NCI-H1436 treated with DMSO at 0.1 percent for 48 hours (cell line): ENCODE measurements at places on chromosomes 11 and 22.

DNA sequence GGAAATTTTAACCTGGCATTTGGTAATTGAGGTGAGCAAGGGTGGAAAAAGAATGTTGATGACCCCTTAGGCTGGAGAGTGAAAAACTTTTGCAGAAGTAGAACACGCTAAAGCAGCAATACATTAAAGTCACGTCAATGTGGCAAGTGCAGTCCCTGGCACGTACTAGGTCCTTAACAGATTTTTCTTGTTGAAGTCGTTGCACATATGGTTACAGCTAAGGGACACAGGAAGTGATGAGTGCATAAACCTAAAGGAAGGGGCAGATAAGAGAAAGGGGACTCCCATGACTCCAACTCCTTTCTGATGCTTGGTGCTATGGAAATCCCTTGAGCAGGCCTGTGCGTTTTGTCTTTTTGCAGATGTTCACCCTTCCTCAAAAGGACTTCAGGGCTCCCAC, 1.2 kb downstream of the ACCS start:
- DNase-seq: no peak

DNA sequence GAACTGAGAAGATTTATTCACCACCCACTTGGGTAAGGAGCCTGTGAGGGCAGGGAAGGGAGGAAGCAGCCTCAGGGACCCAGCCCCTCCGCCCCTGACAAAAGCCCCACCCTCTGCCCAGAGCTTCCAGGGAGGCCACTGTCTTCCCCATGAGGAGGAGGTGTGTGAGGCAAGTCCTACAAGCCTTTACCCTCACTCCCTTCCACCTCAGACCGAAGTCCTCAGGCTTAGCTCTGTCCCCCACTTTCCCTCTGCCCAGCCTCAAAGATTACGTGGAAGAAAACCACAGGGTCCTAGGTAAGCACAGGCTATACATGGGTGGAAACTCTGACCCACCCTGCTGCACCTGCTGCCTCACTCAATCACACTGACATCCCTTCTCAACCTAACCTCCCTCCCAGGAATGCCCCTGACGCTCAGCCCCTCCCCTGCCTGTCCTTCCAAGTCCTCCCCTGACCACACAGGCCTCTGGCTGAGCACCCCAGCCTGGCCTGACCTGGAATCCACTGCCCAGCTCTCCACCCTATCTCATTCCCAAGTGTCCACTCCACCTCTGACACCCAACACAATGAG, 3.6 kb upstream of the ARAP1 start:
- no peak for DNase-seq

DNA sequence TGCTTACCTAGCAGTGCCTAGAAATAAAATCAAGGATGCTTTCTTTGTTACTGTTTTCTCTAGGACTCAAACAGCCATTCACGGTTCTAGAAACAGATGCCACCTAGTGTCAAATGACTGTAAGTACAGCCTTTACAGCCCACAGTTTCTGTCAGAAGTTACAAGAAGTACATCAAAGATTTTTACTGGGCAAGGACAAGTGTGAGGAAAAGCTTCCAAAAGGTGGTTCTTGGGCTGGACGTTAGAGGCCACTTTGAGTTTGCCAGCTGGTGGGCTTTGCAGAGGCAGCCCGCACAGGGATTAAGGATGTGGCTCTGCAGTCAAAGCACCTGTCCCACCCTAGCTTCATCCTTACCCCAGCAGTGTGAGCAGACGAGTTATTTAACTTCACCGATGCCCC, 6.9 kb downstream of the KMT5B start:
- DNase-seq: no peak

GRCh38 chr11:58573451-58574104, 2.1 kb downstream of the LPXN start:
- no peak for DNase-seq

GRCh38 chr22:49052023-49052538, 775.6 kb downstream of the BRD1 start:
- DNase-seq: no peak

DNA sequence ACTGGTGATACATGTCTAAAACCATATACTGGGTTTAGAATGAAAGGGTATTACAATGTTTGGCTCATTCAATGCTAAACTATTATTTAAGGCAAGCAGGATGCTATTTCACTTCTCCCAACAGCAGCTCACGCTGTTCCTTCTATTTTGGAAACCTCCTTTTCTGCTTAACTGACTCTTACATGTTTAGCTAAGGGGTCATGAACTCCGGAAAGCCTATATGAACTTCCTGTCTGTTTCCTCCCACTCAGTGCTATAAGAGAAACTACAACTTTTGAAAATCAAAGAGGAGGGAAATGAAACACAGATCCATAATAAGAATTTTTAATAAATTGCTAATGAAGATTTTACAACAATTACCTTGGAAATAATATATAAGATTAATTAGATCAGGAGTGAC, 30.9 kb downstream of the SLC36A4 start:
- DNase-seq: no peak

GRCh38 chr11:109153836-109154235, 268.2 kb upstream of the C11orf87 start:
- DNase-seq: no peak

DNA sequence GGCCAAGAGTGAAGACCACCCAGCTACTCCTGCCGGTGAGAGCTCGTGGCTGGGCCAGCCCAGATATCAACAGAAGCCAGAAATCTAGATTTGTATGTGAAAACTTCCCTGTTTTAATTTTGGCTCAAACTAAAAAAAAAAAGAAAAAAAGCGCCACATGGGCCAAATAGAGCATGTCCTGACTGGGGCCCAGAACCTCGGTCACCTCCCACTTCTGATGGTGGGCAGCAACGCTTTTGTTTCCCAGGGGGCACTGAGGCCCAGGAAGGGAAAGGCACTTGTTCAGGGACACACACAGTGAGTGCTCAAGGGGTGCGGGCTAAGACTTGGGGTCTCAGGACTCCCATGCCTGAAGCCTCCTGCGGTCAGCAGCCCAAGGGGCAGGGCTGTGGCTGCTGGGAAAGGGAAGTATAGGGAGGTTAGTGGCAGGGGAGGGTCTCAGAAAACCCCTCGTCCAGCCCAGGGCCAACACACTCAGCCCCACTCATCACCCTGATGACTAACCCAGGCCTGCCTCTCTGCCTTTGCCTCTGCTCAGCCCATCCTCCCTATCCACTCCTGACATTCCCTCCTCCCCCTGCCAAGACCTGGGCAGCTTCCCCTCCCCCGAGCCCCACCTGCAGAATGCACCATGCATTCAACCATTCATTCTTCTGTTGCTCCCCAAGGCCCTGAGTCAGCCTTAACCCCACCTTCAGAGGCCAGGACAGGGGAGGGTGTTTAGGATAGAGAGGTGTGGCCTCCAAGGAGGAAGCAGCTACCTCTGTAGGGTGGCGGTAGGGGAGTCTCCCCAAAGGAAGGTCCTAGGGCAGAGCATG, 30.0 kb upstream of the TCF20 start:
- no peak for DNase-seq

DNA sequence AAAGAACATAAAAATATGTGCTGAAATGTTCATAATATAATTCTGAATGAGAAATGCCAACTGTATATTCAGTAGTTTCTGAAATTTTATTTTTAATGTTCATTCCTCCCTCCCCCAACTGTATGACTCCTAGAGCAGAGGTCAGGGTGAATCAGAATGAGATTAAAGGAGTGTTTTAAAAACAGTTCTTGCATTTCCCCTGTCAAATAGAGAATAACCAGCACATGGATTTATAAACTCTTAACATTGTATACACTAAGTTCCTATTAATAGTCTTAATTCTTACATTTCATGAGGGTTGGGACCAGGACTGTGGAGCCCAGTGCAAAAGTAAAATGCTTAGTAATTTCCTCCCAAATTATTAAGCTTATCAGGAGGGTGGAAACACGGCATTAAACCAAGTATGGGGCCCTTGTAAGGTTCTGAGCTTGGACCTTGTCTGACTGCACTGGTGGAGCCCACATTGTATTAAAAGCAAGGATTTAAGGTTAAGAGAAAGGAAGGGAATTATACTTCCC, 474.6 kb upstream of the RAG2 start:
- no peak for DNase-seq

DNA sequence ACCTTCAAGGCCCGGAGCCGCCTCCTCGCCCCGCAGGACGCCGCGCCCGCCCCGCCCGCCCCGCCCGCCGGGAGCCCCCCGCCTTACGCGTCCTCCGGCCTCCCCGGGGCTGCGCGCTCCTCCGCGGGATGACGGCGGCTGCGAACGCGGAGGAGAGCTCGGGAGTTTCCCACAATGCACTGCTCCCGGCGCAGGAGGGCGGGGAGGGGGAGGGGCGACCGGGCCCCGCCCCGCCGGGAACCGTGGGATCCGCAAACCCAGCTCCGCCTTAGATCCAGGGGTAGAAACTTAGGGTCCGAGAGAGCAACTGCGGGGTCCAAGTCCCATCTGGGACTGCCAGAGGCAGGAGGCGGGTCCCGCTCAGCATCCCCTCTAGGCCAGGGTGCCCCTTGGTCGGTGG, at the start of gene CEND1:
TSS of gene CEND1 (minus strand) at position 148 of the 400 bp plus-strand sequence. CDS start 1,514 bp downstream, outside the sequence.
- DNase-seq: no peak

DNA sequence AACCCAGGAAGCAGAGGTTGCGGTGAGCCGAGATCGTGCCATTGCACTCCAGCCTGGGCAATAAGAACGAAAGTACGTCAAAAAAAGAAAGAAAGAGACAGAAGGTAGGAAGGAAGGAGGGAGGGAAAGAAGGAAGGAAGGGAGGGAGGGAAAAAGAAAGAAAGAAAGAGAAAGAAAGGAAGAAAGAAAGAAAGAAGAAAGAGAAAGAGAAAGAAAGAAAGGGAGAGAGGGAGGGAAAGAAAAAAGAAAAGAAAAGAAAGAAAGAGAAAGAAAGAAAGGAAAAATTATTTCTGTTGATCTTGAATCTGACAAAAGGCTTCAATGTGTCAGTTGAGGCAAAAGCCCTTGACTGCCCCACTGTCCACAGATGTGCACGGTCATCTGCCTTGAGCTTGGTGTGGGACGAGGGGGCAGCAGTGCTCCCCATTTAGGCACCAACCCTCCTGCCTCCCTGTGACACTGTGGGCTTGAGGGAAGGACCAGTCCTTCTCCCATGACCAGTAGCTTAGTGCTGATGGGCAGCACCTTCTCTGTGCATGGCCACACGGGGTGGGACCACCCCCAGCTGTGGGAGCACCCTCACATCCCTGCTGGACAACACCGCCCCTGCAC, 24.4 kb downstream of the KCTD17 start:
- DNase-seq: no peak

GRCh38 chr11:118000850-118001228, 14.6 kb downstream of the IL10RA start:
- no peak for DNase-seq

GRCh38 chr11:94494126-94494680, 419 bp downstream of the ANKRD49 start:
- DNase-seq: no peak

- no peak for DNase-seq
These were observed 39.6 kb downstream of the DIXDC1 start for GRCh38 chr11:111976767-111977145.

DNA sequence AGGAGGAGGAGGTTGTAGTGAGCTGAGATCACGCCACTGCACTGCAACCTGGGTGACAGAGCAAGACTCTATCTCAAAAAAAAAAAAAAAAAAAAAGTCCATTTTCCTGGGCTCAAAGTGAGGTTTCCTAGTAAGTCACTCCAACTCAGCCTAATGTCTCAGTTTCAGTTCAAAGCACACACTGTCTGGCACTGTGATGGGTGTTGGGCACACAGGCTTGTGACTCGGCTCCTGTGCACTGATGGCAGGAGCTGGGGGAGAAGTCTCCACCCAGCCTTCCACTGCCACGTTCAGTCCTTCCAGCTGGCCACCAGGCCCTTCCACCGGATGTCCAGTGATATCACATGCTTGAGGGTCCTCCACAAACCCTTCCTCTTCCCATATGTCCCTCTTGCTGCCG, 186.0 kb downstream of the CEP164 start:
- no peak for DNase-seq

GRCh38 chr11:113248702-113249490, 65.5 kb upstream of the TTC12 start:
- no peak for DNase-seq

DNA sequence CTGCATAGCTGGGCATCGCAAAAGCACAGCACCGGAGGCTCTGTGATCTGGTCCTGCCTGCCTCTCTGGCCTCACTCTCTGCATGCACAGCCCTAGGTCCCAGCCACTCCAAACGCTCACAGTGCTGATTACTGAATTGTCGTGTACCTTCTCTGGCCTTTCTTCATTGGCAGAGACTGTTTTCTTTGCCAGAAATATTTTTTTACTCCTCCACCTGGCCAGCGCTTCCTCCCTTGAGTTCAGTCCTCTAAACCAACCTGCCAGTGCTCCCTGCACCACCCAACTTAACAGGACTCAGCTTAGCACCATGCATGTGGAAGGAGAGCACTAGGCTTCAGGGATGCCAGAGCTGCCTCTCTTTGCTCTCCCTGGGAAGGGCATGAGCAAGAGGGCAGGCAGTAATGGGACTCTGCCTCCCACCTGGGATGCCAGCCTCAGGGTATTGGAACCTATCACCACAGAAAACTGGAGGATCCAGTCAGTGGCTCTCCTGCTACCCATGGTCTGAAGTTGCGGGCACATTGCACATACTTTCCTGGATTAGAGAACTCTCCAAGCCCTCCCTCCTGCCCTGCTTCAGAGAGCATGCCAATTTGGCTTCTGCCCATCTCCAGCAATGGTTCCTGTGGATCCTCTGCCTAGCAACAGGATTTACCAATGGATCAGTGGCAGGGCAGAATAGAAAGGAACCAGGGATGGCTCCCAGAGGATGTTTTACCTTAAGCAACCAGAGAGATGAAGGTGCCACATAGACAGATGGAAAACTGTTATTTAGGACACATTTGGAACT, 37.0 kb upstream of the GNAZ start:
- no peak for DNase-seq

- DNase-seq: no peak
These were observed 627.6 kb downstream of the NTM start for GRCh38 chr11:131998020-131998419.

- no peak for DNase-seq
These were observed 7.2 kb downstream of the KCTD14 start for GRCh38 chr11:78015878-78016277.

DNA sequence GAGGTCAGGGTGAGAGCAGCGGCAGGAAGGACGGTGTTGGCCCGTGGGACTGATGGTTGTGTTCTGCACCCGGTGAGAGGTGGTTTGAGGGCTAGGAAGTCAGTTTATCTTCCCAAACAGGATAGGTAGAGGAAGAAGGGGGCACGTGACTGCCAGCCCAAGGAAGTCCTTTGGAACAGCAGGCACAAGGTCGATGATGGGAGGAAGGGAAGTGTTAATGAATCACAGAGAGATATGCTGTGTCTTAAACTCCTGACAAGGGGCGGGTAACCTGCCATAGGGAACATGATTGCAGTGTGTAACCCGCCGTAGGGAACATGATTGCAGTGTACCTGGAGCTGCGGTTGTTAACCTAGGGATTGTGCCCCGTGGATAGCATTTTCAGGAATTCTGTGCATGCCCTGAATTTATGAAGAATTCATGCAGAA, 49.0 kb downstream of the PRR5L start:
- DNase-seq: no peak

DNA sequence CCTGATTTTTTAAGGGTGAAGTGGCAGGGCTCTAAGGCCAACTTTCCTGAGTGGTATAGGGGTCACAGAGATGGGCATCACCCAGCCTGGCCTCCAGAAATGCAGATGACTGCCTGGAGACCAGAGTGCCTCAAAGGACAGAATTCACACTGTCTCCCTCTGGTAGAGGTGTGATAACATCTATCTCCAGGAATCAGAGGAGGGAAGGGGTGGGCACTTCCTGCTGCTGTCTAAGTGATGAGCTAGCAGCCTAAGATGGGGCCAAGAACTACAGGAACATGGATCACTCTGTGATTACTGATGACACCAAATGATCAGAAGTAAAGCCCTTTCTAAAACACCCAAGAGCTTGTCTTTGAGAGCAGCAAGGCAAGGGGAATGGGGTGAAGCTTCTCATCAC, 61.9 kb downstream of the C11orf58 start:
- DNase-seq: no peak

GRCh38 chr11:1326435-1327063, 17.1 kb upstream of the TOLLIP start:
- DNase-seq: no peak
